NCI-H1436 treated with DMSO at 0.1 percent for 48 hours (cell line): ENCODE measurements at places on chromosomes 3 and 15.

GRCh38 chr3:119767936-119768601 is 13.8 kb upstream of the NR1I2 start:
- no peak for DNase-seq

DNA sequence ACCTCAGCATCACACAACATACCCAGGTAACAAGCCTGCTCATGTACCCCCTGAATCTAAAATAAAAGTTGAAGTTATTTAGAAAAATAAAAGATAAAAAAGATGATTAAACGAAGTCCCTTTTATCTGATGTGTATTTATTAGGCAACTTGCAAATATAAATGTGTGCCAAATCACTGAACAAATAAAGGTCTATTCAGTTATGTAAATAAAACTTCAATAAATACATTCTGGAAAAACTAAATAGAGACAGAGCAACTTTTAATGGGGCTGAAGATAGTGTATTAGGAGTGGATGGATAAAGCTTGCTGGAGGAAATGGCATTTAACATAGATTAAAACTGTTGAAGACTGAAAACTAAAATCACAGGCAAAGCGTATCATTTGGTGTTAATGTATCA is 678.0 kb upstream of the GRM7 start:
- no peak for DNase-seq

GRCh38 chr3:151156618-151157216 is 46.3 kb downstream of the GPR171 start:
- no peak for DNase-seq

DNA sequence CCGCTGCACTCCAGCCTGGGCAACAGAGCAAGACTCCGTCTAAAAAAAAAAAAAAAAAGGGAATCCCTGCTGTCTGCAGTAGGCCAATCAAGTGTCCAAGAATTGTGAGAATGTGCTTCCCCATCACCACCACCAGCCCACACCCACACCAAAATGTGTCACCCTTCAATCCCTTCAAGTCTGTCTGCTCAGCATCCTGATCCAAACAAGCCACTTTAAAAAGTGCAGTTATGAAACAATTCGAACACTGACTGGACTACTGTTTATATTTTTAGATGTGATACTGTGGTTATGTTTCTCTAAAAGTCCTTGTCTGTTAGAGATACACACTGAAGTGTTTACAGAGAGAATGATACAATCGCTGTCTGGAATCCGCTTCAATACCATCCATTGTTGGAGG is 78.1 kb upstream of the CGNL1 start:
- DNase-seq: no peak

DNA sequence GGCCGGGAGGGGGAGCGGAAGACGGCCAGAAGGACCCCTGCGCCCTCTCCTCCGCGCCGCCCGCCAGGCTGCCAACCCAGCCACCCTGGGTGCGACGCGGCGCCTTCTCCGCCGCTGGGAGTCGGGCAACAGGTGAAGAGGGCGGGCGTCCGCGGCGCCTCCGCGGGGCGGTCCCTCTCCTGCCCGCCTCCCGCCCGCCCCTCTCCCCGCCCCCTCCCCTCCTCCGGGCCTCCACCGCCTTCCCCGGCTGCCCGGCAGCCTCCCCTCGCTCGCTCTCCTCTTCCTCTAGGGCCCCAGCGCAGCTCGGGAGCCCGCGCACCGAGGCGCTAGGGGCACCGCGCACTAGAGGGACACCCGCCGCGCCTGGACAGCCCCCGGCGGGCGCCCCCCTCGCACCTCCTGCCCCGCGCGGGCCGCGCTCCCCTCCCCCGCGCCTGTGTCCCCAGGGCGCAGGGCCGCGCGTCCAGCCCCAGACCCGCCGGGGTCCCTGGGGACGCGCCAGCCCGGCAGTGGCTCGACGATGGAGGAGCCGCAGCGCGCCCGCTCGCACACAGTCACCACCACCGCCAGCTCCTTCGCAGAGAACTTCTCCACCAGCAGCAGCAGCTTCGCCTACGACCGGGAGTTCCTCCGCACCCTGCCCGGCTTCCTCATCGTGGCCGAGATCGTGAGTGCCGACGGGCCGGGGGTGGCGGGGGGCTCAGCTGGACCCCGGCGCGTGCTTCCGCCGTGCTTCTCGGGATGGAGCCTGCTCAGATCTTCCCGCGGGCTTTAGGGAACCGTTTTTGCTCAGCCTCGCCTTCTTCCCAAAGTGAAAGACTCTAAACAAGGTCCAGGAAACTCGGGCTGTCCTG is at the start of gene CMTM8:
CMTM8 (plus strand) TSS at position 228 of the 854 bp plus-strand sequence; CDS start at position 521, 293 bp downstream.
- no peak for DNase-seq

DNA sequence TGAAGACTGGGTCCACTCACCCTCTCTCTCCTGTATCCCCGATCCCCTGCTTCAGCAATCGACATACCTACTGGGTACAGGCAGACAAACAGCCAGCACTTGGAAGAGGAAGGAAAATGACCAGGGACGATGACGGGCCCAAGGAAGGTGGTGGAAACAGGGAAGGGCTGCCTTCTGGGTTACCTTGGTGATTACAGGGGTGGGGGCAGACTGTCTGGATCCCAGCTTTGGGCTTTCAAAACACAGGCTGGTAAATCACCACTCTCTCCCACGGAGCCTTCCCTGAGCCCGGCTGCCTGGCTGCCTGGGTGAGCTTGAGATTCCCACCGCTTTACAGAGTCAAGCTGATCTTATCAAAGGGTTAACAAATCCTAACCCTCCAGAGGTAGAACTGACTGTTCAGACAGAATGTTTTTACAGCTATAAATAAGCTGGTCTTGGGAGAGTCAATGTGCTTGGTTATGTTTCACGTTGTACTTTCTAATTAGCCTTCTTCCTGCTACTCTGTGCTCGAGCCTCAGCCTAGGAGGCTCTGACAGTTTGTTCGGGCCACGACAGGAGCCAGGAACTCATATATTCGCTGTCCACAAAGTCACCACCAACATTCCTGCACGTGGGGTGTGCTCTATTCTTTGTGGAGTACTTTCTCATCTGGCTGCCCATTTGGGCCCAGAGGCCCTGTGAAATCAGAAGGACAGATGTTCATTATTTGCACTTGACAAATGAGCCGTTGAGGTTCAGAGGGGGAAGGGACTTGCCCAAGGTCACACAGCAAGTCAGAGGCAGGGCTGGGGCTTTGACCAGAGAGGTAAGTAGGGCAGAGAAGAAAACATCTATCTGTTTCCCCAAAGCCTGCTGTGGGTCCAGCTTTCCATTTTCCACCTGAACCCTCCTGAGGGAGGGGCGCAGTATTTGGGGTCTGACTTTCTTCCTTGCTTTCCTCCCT is 63.5 kb downstream of the FEM1B start:
- no peak for DNase-seq

GRCh38 chr3:139084176-139084575 is 39.5 kb upstream of the PRR23C start:
- no peak for DNase-seq

DNA sequence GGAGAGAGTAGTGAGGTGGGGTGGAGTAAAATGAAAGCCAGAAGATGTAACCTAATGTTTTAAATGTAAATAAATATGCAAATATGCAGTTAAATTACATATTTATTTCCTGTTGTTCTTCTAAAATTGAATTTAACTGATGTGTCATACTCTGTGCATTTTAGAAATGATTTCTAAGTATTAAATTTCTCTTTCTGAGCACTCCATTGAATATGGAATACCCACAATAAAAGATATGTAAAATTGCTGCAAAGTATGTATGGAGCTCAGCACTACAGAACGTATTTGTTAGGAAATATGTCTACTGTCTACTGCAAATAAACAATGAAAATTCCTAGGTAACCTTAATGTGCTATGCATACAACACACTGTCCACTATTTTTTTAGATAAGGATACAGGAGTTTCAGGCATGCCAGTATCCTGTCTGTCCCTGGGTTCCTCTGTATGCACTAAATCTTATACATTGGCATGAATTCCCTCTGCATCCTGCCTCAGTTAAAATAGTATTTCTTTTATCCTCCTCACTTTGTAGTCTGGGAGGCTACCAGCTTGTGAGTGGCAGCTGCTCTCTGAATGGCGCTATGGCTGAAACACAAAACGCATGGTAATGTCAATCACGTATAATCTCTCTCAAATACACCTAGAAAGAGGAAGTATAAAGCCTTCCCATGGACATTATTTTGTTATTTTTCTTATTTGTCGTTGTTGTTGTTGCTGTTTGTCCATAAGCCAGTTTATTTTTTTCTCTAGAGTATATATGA is 579.5 kb downstream of the PYDC2 start:
- no peak for DNase-seq

DNA sequence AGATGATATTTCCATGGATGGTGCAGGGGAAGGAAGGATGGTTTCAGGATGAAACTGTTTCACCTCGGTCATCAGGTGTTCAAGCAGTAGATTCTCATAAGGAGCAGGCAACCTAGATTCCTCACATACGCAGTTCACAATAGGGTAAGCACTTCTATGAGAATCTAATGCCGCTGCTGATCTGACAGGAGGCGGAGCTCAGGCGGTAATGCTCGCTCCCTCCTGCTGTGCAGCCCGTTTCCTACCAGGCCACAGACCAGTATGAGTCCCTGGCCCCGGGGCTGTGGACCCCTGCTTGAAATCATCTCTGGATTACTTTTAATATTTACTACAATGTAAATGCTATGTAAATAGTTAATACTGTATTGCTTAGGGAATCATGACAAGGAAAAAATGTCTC is 241.8 kb downstream of the ROBO2 start:
- DNase-seq: no peak

DNA sequence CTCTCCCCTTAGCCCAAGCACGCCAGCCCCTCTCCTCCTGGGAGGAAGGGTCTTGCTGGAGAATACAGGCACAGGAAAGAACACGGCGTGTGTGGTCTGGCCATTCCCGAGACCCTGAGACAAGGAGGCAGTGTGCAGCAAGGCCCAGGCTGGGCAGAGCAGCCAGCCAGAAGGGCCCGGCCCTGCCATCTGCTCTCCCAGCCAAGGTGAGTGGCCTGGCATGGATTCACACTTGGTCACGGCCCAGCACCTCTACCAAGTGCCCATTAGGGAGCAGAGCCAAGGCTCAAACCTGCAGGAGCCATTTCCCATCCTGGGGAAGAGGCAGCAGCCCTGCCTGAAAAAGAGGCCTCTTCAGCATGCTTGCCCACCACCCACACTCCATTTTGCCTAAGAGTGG is 28.6 kb downstream of the MEGF11 start:
- no peak for DNase-seq

GRCh38 chr3:155835341-155836071 is 18.7 kb downstream of the SLC33A1 start:
- no peak for DNase-seq

DNA sequence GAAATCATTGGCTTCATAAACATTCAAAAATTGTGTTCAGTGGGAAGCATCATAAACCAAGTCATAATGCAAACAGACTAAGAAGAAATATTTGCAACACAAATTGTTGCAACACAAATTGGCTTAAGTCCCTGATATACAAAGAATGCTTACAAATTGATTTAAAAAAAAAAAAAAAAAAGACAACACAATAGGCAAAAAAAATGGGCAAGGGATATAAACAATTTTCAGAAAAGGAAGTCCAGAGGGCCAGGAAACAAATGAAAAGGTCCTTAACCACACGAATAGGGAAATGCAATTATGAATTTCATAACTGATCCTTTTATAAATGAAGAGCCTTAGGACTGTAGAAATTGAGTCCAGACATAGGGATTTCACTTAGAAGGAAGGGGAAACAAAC is 98.9 kb downstream of the LRRK1 start:
- no peak for DNase-seq

DNA sequence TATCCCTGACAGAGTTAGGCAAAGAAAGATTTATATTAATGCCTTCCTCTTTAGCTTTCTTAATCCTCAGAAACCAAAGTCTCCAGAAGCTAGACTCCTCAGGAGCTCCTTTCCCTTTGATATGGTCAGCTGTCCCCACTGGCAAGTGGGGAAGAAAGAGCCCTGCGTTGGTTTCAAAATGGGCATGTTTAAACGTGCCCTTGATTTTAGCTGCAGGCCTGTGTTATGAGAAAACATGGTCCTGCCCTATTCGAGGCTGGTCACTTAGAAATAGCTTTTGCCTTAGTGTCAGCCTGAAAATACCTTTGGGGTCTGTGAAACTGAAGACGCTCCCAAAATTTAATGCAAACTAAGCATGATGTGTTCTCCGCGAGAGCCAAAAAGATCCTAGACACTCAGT is 135.5 kb upstream of the RARB start:
- DNase-seq: no peak

DNA sequence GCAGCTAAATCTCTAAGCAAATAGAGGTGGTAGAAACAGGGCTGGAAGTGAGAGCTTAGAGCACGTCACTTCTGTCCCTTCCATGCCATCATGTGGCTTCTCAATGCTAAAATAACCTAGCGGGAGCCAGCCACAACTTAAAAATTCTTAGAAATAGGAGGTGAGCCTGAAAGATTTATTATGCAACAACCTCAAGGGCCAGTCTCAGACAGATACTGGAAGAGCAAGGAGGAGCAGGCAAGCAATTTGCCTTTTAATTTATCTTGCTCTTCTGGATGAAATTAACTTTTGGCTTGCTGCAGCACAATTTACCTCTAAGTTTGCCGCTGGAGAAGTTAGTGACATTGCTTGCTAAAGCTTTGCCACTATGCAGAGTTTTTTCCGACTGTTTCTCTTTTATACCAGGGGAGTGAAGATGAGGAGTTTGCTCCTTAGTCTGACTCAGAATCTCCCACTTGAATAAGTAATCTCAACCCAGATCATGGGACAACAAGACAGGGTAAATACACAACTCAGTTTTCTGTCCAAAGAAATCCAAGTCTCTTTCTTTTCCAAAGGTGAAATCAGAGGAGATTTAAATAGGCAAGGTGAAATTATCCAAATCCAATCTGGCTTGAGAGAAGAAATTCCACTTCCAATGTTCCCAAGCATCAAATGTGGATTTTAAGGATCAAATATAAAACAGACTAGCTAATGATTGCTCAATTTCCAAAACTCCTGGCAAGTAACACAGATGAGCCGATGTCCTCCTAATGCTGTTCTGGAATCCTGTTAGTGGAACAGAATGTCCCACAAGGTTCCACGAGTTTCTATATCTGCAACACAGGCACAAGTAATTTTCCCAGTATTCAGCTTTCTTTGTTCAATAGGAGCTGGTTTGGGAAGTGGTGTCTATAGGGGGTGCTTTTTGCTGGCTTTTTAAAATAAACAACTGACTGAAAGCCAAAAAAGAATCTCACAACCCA is 329.4 kb upstream of the RORA start:
- no peak for DNase-seq

- DNase-seq: no peak
Measured at GRCh38 chr3:142530296-142530695, 48.2 kb downstream of the ATR start.

GRCh38 chr3:128537091-128537703 is 44.2 kb upstream of the GATA2 start:
- no peak for DNase-seq

GRCh38 chr15:39388118-39388517 is 192.8 kb upstream of the THBS1 start:
- no peak for DNase-seq
